Omental fat pad (tissue), 4 donors: ENCODE measurements at places on chromosomes 13 and 19.

DNA sequence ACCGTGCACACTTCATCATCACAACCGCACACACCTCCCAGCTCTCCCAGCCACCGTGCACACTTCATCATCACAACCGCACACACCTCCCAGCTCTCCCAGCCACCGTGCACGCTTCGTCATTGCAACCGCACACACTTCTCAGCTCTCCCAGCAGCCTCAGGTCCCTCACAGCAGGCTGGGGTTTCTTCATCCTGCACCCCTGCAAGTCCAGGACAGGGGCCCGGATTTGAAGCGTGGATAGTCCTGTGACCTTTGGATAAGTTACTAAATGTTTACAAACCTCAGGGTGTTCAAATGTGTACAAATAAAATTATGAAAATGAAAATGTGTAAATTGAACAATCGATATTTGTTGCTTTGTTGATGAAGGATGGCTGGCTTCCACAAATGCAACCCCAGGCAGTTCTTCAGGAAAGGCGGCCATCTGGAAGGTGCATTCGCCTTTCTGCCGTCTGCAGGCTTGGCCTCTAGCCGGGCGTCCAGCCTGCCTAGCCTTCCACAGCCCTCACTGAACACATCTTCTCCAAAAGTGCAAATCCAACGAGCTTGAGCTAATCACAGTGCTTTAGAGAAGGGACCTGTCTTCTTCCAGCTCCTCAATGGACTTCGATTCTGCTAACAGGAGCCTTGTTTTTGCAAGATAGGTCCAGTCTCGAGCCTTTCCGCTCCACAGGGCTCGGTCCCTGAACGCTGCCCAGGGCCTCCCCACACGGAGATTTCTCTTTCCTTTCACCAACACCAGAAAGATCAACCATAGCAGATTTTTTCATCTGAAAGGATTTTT lies 74.2 kb downstream of the SPACA7 start:
- no peak for DNase-seq

GRCh38 chr13:98013241-98013640 lies 59.8 kb downstream of the IPO5 start:
- DNase-seq, result no peak

GRCh38 chr13:113627136-113627535 lies 30.9 kb downstream of the ATP4B start:
- no peak for DNase-seq

DNA sequence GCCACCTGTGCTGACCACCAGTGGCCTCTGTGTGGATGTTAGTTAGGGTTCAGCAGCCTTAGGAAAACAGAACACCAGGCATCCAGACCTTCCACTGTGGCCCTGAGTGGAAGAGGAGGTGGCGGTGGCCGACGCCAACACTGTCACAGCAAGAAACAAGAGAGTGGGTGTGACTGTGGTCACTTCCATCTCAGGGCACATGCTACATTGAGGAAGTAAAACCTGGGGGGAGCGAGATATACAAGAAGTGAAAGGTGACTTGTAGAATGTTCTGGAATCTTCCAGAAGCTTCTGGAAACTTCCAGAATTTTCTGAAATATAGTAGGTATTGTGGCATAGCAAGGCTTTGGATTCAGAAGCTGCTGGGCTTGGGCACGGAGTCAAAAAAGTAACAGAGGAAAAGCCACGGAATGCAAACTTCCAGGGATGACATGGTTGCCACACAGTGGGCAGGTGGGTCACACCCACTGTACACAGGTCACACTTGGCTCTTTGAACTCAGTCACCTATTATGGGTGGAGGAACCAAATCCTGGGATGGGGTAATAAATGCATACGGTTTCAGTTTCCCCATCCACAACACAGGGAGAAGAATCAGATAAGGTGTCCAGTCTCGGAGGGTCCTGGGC lies 24.3 kb downstream of the GNG7 start:
- DNase-seq, result no peak

- DNase-seq, result no peak
Observed at GRCh38 chr13:24632382-24633121, 47.7 kb upstream of the ATP12A start.

- DNase-seq, result no peak
Observed at GRCh38 chr19:10593820-10594637, 6.9 kb upstream of the AP1M2 start.

- DNase-seq, result no peak
Observed at GRCh38 chr13:98632961-98633360, 56.1 kb upstream of the STK24 start.

DNA sequence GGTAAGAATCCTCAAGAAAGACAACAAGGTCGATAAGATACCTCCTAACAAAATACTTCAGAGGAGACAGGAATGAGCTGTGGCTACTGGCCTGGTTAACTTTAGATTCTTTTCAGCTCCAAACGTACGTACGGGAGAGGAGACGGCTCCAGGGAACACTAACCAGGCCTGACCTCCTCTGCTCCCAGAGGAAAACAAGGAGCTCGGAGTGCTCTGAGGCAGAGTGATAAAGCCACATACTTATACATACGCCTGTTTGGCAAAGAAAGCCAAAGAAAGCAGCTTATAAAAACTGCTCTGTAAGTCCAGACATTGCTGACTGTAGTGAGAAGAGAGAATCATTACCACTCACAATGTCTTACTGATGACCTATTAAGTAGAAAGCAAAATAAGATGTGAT lies 263.9 kb downstream of the MZT1 start:
- DNase-seq, result no peak
